ENCODE measurements at places on chromosomes 3 and 15.

- DNase-seq = no peak
These were observed 50.1 kb upstream of the BCL6 start for GRCh38 chr3:187795207-187795960.

- no peak for DNase-seq
These were observed 36.0 kb downstream of the RAB27A start for GRCh38 chr15:55253580-55253979.

GRCh38 chr3:8563597-8563996 is 62.0 kb downstream of the LMCD1 start:
- no peak for DNase-seq

DNA sequence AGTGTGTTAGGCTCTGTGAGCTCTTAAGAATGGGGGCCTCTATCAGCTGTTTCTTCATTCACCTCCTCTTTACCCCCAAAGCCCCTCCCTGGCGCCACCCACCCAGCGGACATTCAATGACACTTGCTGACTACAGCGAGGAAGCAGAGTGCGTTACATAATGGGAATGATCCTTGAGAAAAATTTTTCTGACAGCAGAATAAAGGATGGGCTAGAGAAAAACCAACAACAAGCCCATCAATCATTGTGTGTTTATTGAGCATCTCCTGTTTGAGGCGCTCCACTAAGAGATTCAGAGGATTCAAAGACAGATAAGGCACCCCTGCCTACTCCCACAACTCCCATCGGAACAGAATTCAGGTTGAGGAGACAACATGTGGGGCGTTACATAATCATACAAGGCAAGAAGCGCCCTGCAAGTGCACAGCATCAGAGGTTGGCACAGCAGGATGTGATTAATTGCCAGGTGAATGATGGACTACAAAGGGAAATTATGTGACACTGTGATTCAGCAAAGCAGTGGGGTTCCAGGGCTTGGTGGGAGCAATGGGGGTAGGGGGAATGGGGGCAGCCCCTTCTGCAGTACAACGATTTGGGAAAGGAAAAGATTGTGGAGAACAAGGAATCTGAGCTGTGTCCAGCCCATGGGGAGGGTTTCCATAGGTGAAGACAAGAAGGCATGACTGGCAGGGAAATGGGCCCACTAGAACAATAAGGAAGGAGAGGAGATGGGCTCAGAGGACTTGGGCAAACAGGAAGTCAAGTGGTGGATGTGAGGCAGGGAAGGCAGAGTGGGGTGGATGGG is 141.3 kb upstream of the ATP2B2 start:
- no peak for DNase-seq

DNA sequence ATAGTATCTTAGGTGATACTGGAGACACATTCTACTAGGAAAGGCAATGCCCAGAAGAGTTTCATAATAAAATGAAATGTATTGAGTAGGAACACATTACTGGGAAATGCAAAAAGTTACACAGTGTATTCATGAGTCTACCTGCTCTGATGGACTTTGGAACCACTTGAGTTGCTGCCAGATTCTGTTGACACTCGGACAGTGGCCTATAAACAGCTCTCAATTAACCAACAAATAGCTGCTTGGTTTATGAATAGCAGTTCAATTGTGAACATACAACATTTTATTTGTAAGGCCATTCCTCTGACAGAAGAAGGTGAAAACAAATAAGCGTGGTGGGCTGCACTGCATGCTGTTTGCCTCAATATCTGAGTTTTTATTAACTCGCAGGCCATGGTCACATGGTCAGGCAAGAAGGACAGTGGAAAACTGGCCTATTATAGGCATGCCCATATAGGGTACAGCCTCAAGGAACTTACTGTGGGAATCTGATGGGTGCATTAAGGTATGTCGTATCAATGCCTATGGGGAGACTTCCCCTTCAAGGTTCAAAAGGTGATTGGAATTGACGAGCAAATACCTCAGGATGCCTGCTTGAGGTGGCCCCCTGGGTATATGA is 66.2 kb downstream of the C3orf80 start:
- DNase-seq = no peak

- peak; percentile 54 for DNase-seq
These were observed 1.7 kb downstream of the EPB42 start for GRCh38 chr15:43218908-43219706.

- no peak for DNase-seq
These were observed 156.2 kb upstream of the NR2E3 start for GRCh38 chr15:71654042-71654719.

DNA sequence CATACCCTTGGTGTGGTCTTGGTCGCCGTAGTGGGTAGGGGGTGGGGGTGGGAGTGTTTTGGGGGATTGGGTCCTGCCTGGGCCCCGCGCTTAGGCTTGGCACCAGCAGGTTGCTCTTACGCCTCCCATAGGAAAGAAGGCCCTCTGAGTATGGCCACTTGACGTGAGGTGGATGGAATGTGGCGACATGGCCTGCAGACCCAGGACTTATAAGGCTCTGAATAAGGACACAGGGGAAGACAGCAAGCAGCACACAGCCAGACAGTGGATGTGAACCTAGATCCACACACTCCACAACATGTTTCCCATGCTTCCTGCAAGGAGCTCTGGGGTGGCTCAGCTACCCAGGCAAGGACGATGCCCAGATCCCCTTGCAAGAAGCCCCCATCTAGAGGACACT is 12.4 kb downstream of the RBPMS2 start:
- no peak for DNase-seq

DNA sequence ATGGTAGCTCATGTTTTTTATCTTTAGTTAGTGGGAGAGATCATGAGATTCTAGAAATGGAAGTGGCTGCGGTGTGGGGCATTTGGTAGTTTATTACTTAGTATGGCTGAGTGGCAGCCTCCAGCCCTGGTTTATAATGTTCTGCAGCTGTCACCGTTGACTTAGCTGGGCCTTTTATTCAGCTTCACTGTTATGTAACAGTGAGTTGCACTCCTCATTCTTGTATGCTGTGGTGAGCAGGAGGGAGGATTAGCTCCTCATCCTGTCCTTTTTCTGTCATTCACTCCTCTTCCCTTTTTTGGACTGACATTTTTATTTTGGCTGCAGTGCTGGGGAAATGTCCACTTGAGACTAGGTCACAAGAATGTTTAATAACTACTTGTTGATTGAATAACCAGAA is 29.5 kb downstream of the RAD54L2 start:
- no peak for DNase-seq

DNA sequence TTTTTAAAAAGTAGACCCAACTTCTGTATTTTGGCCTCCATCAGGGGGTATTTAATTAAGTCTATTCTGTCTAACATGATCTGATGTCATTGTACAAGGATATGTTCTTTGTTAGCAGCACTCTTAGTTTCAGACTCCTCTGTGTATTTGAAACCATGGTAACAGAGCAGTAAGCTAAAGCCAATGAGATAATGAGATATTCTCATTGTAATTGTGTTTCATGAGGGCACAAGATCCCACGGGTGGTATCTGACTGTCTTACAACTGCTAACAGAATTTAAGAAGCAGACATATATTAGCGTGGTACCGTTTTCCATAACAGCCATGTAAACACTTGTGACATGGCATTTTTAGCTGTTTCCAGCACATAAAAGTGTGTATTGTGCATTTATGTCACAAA is 251.2 kb upstream of the VEPH1 start:
- DNase-seq = no peak

- peak; percentile 85 for DNase-seq
These were observed 5.5 kb downstream of the BCL6 start for GRCh38 chr3:187739561-187740332.

DNA sequence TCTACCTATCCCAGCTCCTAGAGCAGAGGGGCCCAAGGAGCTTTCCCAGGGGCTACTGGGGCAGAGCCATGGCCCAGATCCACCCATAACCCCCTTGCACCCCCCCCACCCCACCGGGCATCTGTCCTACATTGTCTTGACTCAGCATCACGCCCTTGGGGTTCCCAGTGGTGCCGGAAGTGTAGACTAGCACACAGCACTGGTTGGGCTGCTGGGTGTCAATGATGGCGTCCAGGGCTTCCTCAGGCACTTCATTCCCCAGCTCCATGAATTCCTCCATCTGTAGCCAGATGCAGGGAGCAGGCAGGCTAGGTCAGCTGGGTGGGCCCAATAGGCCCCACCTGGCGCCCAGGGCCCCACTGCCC is 33.2 kb downstream of the IDH3A start:
- no peak for DNase-seq

GRCh38 chr3:70360979-70361760 is 48.7 kb upstream of the MDFIC2 start:
- no peak for DNase-seq

DNA sequence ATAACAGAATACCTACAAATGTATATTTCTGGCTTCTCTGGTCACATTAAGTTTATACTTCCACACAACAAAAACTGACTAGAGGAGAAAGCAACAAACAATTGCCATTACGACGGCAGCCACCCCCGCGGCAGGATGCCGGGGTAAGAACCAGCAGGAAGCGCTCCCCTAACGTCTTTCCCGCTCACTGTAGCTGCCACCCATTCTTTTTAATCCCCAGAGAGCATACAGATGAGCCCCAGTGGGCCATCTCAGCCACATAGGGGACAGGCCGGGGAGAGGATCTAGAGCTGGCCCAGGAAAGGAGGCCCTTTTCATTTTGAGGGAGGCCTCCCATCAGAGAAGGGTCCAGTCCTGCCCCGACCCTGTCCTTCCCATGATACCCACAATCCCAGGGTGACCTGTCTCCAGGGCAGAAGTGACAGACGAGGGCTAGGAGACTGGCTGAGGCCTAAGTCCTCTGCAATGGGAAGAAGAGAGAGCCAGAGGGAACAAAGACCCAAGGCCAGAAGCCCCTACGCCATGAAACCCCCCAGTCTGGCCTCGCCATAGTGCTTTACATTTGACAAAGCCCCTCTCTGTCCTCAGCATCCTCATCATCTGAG is 3.6 kb upstream of the CALML4 start:
- DNase-seq = no peak

DNA sequence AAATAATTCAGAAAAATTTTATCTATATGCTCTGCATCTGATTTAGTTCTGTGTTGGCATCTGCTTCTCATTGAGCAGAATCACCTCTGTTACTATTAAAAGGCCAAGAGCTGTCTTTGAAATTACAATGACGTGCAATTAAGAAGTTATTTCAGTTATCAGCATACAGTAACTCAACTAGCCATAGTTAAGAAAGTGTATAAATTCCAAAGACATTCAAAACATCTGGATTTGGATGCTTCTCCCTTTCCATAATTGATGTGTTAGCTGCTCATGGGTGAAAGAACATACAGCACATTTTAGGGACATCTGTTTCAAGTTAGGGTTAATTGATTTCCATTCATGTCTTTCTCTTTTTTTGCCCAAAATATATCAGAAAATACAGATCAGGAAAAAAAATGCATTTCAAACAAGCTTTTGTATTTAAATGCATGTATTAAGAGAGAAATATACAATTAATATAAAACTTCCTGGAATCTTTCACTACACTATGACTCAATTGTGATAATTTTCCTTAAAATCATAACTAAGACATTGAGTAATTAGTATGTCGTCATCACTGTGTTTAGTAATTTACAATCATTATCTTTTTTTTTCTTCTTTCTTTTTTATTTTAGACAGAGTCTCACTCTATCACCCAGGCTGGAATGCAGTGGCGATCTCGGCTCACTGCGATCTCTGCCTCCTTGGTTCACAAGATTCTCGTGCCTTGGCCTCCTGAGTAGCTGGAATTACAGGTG is 82.7 kb upstream of the MBNL1 start:
- no peak for DNase-seq

- no peak for DNase-seq
These were observed 29.7 kb downstream of the XYLB start for GRCh38 chr3:38376098-38376816.

DNA sequence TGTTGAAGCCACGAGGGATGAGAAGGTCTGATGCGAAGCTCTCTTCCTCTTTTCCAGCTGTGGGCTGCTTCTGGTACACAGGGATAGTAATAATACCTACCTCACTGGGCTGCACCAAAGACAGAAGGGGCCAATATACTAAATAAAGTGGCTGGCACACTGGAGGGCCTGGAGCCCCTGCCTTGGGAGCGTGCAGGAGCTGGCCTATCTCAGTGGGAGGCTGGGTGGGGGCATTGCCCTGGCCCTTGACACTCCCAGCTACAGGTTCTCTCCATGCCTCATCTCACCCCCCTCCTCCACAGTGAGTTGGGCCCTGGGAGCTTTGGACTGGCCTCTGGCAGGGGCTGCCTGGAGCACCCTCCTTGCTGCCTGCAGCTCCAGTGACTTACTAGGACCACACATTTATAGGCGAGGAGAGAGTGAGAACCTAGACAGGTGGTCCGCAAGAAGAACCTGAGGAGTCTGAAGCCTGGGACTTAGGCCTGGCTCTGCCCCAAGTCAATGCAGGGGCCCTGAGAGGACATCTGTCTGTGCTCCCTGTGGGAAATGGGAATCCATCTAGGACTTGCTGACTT is 1.6 kb downstream of the NOX5 start:
- no peak for DNase-seq

GRCh38 chr3:183538486-183538885 is 17.0 kb downstream of the KLHL6 start:
- DNase-seq = no peak

GRCh38 chr3:95246413-95246812 is 1183.6 kb downstream of the NSUN3 start:
- DNase-seq = no peak

DNA sequence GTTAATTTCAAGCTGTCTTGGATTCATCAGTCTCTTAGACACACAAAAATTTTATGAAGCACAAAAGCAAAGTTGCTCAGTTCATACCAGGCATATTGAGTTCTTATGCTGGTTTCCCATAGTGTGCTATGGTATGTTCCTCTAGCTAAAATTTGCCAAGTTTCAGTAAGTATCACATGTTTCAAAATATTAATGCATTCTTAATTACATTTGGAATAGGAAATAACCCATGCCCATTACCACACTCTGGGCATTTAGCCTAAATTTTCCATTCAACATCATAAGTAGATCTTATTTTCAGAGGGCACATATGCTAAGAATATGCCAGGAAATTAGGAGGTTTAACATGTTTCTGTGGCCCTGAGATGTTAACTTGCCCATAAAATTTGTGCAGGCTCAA is 289.9 kb downstream of the SHOX2 start:
- no peak for DNase-seq

- DNase-seq = no peak
These were observed 462.9 kb upstream of the SGO1 start for GRCh38 chr3:20648921-20649381.

- no peak for DNase-seq
These were observed 120.1 kb downstream of the ADAMTS17 start for GRCh38 chr15:100221471-100222348.

DNA sequence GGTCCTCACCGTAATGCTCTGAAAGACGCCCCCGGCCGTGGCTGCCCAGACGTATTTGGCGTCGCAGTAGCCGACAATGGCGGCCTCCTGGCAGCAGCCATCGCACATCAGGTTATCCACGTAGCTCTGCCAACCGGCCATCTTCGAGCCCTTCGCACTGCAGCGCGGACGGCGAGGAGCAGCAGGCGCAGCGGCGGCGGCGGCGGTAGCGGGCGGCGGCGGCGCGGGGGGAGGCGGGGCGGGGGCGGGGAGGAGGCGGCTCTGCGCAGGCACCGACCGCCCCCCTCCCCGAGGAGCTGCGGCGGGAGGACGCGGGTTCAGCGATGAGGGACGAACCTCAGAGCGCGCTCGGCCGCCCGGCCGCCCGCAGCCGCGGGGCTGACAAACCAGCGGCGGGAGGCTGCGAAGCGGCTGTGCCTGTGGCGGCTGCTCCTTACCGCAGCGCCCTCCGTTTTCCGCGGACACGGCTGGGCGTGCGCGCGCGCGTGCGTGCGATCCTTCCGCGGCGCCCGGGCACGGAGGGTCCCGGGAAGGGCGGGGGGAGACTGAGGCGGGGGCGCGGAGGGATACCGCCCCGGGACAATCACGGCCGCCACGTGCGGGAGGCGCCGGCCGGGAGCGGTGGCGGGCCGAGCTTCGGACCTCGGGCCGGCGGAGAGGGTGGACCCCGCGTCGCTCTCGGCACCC is at the start of gene PFN2:
Gene PFN2, minus strand, starts transcription at position 180 of the 687 bp plus-strand sequence. Its CDS starts 39 bp downstream, at position 141.
- DNase-seq = peak; percentile 87
